ENCODE measurements at places on chromosomes 1 and 21.

DNA sequence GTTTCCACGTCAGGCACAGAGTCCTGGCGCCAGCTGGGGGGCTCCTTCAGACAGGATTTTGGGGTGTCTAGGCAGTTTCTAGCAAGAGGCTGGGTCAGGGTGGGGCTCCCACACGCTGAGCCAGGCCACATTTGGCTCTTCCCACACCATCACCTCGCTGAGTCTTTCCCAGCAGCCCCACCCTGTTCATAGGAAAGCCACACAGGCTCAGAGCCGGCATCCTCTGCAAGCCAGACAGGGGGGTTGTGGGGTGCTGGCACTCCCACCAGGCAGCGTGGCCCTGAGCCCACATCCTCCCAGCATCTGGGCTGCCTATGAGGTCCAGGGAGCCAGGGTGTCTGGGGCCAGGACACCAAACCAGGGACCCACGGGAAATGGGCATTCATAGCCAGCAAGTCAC lies 2.8 kb upstream of the GPR153 start:
- DNase-seq = no peak

GRCh38 chr21:37983336-37984095 lies 67.3 kb upstream of the KCNJ6 start:
- DNase-seq = no peak

DNA sequence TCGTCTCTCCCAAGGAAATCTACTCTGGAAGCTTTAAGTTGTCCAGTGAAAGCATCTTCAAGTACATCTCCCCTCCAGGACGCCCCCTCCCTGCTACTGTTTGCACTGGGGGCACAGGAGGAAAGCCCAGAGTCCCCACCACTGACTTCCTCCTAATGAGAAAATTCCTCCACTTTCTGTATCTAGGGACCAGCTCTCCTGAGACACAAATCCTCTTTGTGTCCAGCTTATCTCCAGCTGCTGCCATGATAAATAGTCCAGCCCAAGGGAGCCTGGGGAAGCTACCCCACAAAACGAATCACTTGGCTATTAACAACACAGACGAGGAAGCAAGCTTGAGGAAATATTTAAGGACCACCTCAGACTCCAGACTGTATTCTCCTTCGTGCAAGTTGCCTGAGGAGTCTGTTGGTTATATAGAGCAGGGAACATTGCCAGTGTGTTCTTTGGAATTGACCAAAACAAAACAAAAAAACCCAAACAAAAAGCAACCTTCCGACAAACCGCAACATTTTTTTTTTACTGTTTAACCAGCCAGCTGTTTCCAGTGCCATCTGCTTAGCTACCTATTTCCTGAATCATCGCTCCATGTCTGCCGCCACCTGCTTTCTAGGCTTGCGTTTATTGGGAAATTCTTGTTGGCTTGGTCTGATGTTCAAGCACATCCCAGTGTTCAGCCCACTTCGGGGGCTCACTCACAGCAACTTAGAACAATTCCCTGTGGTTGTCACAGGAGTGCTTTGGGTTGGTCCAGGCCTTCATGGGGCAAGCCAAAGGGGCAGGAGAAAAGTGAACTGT lies 7.7 kb downstream of the C1orf226 start:
- DNase-seq = no peak

GRCh38 chr1:168235937-168236336 lies 10.1 kb downstream of the SFT2D2 start:
- DNase-seq = no peak

GRCh38 chr1:206112600-206113301 lies 4.4 kb downstream of the AVPR1B start:
- no peak for DNase-seq

GRCh38 chr1:154861607-154862094 lies 8.4 kb downstream of the KCNN3 start:
- no peak for DNase-seq

DNA sequence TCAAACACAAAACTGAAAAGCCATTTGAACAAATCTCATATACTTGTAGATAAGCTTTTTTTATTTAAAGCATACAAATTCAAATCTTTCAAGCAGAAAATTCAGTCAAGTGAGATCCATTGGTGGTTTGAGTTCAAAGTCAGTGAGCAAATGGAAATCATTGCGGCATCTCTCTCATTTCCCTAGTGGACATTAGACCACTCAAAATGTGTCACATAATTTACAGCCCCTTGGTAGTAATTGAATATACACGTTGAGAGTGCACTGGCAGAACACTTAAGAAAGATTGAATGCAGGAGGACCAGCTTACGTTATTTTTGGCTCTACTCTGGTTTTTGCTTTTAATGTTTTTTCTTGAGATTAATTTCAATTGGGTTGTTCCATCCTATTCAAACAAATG lies 633.7 kb downstream of the USP25 start:
- DNase-seq = no peak

GRCh38 chr21:26028183-26028582 lies 142.4 kb downstream of the APP start:
- no peak for DNase-seq

DNA sequence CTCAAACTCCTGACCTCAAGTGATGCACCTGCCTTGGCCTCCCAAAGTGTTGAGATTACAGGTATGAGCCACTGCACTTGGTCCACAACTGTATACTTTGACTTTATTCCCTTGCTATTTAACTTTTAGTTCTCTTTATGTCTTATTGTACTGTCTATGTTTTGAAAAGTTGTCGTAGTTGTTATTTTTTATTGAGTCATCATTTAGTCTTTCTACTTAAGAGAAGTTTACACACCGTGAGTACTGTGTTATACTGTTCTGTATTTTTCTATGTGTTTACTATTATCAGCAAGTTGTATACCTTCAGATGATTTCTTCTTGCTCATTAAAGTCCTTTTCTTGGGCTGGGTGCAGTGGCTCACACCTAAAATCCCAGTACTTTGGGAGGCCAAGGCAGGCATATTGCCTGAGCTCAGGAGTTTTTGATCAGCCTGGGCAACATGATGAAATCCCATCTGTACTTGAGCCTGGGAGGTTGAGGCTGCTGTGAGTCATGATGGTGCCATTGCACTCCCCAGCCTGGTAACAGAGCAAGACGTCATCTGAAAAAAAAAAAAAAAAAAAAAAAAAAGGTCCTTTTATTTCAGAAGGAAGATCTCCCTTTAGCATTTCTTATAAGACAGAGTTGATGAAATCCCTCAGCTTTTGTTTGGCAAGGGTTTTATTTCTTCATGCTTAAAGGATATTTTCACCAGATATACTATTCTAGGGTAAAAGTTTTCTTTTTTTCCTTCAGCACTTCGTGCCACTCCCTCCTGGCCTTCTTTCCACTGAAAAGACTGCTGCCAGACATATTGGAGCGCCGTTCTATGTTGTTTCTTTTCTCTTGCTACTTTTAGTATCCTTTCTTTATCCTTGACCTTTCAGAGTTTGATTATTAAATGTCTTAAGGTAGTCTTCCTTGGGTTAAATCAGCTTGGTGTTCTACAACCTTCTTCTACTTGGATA lies 47.6 kb downstream of the TNFSF18 start:
- no peak for DNase-seq

DNA sequence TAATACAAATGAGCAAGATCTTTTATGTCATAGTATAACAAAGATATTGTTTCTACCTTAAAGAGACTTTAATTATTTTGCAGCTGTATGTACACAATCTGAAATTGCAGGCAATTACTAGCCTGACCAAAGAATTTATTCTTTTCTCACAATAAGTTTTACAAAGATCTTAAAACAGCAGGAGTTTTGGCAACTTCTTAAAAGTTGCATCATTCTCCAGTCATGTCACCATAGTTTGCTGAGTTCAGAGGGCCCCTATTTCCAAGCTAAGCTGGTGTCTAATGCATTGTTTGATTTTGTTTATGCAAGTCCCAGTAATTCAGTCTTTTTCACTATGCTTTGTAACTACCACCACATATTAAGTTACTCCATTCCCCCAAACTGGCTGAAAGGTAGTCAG lies 114.8 kb downstream of the DNAH14 start:
- no peak for DNase-seq

GRCh38 chr21:28923439-28923975 lies 69.2 kb downstream of the LTN1 start:
- no peak for DNase-seq

- no peak for DNase-seq
Observed at GRCh38 chr1:211326140-211326527, 499 bp upstream of the TRAF5 start.

GRCh38 chr1:119611701-119612113 lies 36.4 kb downstream of the ZNF697 start:
- DNase-seq = peak; percentile 29

GRCh38 chr1:71881611-71882010 lies 400.7 kb downstream of the NEGR1 start:
- no peak for DNase-seq

DNA sequence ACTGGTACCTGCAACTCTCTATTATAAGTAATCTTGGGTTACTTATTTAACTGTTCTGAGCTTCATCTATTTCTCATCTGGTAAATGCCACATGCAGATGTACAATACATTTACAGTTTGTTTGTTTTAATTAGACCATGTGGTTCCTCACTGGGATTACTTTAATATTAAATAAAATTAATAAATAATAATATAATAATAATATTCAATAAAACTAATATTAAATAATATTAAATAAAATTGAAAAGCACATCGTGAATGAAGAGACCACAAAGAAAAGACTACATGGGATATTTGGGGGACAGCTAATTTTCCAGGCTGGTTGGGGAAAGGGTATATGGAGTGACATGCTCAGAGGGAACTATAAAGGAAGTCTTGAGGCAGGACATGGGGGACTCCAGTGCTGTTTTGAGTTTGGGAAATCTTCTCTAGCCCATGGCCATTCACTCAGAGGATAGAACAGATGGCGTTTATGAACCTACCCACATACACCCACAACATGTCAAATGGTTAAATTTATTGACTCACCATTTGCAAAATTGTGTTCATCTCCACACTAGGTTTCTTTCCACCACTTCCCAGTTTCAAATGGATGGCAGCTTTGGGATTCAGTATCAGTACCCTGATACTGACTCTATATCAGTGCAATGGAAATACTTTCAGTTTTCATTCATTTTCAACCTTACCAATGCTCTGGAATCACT lies 25.6 kb downstream of the DIRAS3 start:
- DNase-seq = no peak

- no peak for DNase-seq
Observed at GRCh38 chr1:193697115-193697762, 510.8 kb upstream of the B3GALT2 start.

GRCh38 chr1:201405484-201405831 lies 6.3 kb upstream of the LAD1 start:
- DNase-seq = no peak

DNA sequence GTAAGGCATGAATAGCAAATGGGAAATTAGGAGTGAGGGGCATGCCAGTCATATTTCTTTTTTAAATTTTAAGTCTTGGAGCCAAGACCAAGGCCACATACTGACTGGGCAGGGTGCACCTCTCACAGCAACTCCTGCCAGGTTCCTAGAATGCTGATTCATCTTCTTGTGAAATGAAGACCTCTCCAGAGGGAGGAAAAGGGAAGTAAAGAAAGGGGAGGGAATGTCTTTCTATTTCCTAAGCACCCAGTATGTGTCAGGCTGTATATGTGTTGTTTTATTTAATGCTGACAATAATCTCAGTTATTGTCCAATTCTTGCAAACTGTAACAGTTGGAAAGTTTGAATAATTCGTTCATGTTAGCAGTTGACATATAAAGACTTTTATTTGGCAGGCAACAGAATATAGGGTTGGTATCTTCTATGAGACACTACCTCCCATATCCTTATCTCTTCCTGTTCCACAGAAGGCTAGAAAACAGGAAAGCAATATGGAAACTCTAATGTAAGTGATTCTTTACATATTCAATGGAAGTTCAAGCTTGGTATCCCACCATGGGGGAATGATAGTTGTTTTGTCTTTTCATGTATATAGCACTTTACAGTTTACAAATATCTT lies 259.1 kb upstream of the USP24 start:
- no peak for DNase-seq

Data from T follicular helper cell (primary cell).